Hematopoietic multipotent progenitor cell treated with erythropoietin and hydrocortisone succinate and interleukin-3 and kit ligand, for 8 days (in vitro differentiated cells): ENCODE measurements at places on chromosomes 2 and 18.

- no peak for DNase-seq
Measured at GRCh38 chr2:210515911-210516310, 39.4 kb upstream of the LANCL1 start.

DNA sequence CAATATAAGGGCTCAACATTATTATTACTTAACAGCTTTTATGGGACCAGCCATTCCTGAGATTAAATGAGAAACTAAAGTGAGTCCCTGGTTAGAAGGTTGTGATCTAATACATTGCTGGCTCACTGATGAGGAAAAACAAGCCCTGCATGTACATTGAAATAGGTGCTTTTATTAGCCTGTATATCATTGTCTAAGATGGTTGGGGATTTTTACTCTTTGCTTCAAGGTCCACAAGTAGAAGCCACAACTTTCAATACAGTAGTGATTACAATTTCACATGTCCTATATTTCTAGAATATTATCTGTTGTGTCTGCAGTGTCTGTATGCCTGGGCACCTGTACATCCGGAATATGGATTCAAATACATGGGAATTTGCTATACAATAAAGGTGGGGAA is 104.1 kb upstream of the FZD5 start:
- no peak for DNase-seq

GRCh38 chr2:111711270-111711669 is 172.7 kb downstream of the ANAPC1 start:
- no peak for DNase-seq

GRCh38 chr18:4641771-4642368 is 186.8 kb upstream of the DLGAP1 start:
- no peak for DNase-seq
